ENCODE measurements at places on chromosomes 7 and 10.

DNA sequence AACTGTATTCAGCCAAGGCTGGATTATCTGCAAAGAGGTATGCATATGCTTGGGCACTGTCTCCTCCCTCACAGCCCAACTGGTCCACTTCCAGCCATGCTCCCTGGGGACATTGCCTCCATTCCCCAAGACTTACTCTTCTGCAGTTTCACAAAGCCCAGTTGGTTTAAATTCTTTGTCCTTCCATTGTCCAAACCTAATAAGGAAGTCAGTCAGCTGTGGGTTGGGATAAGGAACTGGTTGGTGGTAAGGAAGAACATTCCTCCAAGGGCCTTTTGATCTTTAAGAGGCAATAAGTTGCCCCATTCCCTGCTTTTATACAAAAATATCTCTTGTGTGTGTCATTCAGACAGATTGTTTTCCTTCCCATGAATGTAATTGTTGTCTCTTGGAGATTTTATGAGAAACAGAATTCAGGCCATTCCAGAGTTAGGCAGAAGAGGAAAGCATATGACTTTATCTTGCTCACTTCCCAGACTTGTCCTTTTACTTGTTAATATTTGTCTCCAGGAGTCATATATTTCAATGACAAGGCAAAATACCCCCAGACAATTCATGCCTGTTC, 673.7 kb downstream of the SUGCT start:
- DNase-seq: no peak

DNA sequence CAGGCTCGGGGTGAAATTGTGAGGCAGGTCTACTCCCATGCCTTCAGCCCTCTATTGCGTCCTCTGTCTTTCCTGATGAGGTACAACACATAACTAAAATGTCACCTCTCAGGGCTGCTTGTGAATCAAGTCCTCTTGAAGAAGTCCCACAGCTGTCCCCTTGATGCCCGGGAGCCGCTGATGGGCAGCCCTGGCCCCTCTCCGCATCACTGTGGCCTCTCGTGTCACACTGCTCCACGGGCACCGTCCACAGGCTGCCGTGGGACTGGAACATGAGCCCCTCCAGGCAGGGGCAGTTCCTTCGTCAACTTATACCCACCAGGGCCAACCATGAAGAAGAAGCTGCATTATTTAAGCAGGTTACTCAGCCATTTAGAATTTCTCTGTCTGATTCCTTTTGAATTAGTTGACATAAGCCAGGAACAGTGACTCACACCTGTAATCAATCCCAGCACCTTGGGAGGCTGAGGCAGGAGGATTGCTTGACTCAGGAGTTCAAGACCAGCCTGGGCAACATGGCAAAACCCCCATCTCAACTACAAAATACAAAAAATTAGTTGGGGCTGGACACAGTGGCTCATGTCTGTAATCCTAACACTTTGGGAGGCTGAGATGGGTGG, 58.5 kb upstream of the UBE3C start:
- DNase-seq: no peak

DNA sequence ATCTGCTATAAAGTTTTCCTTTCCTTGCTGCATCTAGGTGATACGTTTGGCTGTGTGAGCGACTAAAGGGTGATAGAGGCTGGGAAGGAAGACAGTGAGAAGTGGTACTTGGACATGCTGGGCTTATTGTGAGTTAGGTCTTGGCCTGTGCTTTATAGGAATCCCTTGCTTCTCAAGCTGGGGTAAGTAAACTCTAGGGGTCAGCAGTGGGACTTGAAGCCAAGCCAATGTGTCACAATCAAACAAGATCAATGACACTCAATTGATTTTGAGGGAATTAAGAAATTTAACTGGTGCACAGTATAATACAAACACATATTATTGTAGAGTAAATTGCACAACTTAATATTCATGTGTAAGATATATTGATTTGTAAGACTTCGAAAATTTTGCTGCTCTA, 155.8 kb upstream of the AOAH start:
- DNase-seq: no peak

DNA sequence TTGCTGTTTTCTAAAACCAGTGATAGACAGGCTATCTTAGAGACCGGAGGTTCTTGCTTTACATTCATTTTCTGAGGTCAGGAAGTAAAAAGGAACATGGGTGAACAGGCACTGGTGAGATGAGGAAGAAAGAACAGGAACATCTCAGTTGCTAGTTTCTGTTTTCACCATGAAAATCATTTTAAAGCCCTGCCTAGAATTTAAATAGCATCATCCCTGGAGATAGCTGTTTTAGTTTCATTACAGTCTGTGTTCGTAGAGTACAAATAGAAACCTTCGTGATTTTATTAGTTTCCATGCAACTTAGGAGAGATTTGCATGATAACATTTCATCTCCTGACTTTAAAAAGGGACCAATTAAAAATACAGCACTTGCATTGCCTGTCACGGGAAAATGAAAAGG, 14.7 kb downstream of the KCNMA1 start:
- no peak for DNase-seq

GRCh38 chr10:78702186-78702585, 366.6 kb upstream of the ZMIZ1 start:
- DNase-seq: no peak

- no peak for DNase-seq
Observed at GRCh38 chr7:121084748-121085336, 96.3 kb downstream of the CPED1 start.

GRCh38 chr7:129993275-129993674, 40.5 kb upstream of the UBE2H start:
- no peak for DNase-seq

GRCh38 chr10:80268266-80268665, 21.2 kb downstream of the MAT1A start:
- DNase-seq: no peak

DNA sequence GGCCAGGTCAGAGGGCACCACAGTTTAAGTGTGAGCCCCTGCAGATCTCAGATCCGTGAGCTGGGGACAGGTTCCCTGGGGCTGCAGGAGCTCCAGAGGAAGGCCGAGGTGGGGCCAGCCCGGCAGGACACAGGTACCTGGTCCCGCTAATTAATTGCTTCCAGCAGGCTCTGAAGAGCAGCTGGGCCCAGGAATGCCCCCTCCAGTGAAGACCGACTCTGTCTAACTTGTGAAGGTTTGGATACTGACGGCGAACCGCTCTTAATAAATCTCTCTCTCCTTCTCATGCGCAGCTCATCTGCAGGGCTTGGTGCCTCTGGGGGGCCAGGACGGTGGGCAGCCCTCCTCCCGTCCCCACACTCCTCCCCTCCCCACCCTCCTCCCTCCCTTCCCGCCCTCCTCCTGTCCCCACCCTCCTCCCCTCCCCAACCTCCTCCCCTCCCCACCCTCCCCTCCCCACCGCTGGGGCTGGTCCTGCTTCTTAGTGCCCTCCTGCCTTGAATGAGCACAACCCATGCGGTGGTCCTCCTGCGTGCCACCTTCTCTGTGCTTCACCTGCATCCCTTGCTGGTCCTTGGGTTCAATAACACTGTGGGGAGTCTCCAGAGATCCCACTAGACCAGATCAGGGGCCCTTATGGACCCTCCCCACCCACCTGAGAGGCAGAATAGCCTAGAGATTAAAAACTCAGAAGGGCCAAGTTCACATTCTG, 38.3 kb downstream of the PDGFA start:
- no peak for DNase-seq

GRCh38 chr7:96179341-96179740, 142.6 kb downstream of the SLC25A13 start:
- DNase-seq: no peak

DNA sequence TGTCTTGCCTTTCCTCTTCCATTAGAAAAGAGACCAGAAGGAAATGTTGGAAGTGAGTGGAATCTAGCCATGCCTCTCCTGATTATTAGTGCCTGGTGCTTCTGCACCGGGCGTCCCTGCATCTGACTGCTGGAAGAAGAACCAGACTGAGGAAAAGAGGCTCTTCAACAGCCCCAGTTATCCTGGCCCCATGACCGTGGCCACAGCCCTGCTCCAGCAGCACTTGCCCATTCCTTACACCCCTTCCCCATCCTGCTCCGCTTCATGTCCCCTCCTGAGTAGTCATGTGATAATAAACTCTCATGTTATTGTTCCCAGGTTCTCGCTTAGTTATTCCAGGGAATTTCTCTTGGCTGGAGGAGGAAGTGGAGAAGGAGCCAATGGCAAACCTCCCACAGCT, 4.2 kb downstream of the TMEM176A start:
- no peak for DNase-seq

GRCh38 chr10:5434017-5434753, 21.8 kb downstream of the NET1 start:
- no peak for DNase-seq

DNA sequence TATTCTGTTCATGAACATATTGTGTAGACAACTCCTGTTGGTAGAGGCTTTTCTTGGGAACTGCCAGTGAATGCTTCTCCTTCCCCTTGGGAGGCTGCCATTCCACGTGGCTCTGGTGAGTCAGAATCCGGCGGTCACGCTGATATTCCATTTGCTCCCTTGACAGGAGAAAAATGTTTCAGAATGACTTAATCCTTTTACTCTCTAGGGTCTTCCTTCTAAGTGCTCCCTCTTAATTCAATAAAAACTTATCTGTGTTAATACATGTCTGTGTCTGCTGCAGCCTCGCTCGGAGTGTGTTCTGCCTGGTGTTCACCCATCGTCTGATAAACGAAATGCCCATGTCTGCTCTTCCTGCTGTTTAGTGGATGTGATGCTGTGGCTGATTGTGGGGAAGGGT, 278.6 kb downstream of the ARHGAP12 start:
- no peak for DNase-seq

GRCh38 chr7:142391191-142391992, 133.5 kb upstream of the PRSS58 start:
- DNase-seq: no peak

DNA sequence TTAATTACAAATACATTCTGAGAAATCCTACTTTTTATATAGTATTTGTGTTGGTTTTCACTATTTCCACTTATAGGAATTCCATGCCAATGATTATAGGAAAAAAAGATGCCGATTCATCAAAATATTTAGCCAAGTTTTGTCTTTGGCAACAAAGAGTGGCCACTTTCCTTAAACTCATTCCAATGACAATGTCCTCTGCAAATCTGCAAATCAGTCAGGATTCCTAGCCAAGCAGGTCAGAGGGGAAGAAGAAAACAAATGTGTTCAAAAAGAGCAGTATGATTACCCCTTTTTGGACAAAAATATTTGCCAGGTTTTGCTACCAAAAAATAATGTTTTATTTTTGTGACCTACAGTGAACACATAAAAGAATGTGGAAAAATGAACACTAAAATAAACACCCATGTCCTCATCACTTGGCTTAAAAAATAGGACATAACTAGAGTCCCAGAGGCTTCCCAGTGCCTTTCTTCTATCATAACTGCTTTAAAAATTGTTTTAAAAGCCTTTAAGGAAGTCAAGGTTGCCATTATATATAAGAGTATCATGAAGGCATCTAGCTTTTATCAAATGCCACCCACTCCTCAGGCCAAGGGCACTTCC, 125.9 kb downstream of the ADAM12 start:
- no peak for DNase-seq

GRCh38 chr7:92632791-92633190, 42.6 kb upstream of the FAM133B start:
- DNase-seq: no peak

DNA sequence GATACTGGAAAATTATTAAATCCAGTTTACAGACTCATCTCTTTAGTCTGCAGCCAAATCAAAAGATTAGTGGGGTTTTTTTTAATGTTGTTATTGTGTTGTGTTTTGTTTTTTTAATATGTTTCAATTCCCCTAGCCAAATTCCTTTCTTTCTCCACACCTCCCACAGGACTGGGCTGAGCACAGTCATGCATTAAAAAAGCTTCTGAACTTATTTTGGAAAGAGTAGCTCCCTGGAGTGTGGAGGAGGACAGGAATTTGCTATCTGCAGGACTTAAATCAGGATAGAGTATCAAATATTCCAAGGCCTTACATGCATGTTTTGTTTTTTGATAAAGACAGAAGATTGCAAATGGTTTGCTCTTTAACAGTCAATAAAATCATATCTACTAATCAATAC, 90.7 kb downstream of the GNAI1 start:
- no peak for DNase-seq
